ENCODE measurements at places on chromosomes 2 and 18.

GRCh38 chr2:42784204-42784880 lies 8.0 kb downstream of the HAAO start:
- no peak for DNase-seq

DNA sequence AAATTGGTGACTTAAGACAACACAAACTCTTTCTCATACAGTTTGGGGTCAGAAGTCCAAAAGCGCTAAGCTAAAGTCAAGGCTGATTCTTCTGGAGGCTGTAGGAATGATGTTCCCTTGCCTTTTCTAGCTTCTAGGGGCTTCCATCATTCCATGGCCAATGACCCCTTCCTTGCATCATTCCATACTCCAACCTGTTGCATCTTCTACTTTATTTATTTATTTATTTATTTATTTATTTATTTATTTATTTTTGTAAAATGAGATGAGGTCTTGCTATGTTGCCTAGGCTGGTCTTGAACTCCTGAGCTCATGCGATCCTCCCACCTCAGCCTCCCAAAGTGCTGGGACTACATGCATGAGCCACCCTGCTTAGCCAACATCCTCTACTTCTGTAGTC lies 44.7 kb upstream of the C1D start:
- DNase-seq, result no peak

GRCh38 chr2:194745557-194746146 lies 911.4 kb upstream of the SLC39A10 start:
- DNase-seq, result no peak

GRCh38 chr2:179528576-179529069 lies 264.0 kb upstream of the SESTD1 start:
- DNase-seq, result no peak

GRCh38 chr2:186820303-186820702 lies 28.7 kb downstream of the ZSWIM2 start:
- DNase-seq, result no peak

- DNase-seq, result no peak
Observed at GRCh38 chr18:37654731-37655369, 89.3 kb upstream of the CELF4 start.

DNA sequence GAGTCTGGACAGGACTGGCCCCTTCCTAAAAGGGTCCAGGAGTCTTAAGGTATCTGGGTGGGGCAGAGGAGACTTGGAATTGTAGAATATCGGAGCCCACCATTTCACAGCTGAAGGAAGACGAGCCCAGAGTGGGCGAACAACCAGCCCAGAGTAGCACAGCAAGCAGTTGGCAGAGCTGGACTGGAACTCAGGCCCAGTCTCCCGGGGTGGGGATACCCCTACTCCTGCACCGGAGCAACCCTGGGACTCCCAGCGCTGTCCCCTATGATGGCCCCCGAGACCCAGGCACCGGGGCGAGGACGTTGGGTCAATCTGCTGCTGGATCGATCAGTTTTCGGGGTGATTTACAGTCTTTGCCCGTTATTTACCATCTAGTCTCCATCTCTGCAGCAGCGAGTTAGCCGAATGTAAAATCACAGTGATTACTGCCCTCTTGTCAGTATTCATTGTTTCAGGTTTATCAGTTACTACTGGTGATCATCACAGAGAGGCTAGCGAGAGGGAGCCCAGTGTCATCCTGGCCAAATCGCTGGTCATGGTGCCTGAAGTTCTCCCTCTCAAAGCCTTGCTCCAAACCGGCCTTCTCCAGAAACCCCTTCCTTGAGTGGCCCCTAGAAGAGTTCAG lies 75.3 kb downstream of the SMAD7 start:
- no peak for DNase-seq

DNA sequence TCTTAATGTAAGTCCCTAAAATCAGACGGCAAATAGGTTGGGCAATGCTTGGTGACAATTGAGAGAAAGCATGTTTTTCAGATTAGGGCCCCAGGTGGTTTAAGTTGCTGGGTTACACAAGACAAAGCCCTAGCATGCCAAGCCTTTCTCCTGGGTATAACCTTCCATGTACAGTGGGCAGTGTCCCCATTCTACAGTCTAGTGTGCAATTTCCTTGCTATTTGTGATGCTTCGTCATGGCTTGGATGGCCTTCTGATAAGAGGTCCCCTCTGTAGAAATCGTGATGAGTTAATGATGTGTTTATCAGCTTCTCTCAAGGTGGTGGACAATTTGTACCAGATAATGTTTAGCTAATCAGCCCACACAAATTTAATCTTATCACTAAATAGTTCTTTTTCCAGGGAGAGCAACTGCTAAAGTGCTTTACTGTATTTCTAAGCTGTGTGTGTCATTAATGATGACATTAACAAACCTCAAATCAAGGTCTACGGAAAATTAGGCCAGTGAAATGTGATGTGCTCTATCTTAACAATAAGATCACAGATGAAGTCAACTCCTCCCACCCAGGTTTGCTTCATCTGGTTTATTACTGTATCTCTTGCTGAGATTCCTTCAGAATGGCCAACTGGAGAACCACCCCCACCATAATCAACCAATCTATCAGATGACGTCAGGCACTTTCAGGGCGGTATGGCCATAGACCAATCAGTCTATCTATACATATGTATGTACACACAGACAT lies 61.7 kb downstream of the PLB1 start:
- no peak for DNase-seq

DNA sequence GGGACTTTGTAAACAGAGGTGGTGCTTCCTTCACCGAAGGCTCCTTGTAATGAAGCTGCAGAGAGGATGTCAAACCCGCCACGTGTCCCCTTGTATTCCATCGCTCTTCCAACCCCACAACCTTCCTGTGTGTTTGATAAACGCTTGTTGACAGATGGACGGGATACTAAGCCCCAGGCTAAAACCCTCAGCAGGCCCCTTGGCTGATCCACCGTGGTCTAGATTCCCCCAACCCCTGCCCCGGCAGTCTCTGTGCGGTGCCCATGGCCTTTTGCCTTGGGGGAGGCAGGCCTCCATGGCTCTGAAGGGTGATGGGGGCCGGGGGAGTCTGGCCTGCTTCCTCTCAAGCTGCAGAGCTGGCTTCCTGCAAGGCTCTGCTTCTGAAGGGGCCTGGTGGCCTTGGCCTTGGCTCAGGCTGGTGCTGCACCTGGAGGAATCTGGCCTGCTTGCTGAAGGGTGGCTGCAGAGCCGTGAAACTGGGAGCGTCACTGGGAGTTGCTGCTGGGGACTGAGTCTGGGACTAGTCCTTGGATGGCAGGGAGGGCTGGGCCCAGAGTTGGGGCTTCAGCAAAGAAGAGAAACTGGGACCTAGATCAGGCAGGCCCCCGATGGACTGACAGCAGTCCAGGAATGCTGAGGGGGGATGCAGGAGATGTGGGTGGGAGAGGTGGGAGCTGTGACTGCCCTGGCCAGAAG lies 9.6 kb upstream of the NTSR2 start:
- no peak for DNase-seq

- no peak for DNase-seq
Observed at GRCh38 chr2:23460228-23460627, 75.2 kb downstream of the KLHL29 start.

GRCh38 chr2:126227250-126227649 lies 428.7 kb upstream of the GYPC start:
- DNase-seq, result no peak

GRCh38 chr2:233841183-233841582 lies 13.2 kb downstream of the HJURP start:
- no peak for DNase-seq

DNA sequence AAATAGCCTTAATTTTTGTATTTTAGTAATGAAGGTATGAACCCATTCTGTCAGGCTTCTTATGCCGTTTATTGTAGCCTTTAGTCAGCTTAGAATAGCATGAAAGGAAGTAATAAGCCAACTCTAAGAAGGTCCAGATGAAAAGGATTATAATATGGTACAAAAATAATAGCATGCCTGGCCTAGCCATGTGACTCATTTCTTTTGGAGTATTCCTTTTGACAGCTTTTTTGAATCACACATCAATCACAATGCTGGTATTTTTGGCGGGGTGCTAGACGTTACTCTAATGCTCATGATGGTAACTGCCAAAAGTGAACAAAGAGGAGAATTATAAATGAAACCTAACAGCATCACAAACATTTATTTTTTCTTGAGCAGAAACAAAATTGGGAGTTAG lies 19.9 kb downstream of the FMNL2 start:
- DNase-seq, result no peak

GRCh38 chr18:29172756-29173067 lies 995.8 kb upstream of the CDH2 start:
- no peak for DNase-seq

DNA sequence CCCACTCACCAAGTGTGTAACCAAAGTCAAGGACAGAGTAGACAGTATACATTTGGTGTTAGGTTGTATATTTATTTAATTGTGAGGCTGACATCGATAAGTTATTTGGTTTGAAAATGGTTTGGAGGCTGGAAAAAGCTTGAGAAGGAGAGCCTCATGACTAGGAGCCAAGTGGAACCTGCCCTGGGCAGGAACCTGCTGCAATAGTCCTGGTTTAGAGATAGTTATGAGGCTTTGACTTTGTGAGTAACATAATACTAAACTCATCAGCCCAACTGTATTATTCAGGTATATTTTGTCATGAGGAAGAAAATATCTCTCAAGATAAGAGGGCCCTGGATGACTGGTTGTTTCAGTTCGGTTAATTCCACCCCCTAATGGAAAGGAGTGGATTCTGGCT lies 234.3 kb upstream of the CYRIA start:
- no peak for DNase-seq

DNA sequence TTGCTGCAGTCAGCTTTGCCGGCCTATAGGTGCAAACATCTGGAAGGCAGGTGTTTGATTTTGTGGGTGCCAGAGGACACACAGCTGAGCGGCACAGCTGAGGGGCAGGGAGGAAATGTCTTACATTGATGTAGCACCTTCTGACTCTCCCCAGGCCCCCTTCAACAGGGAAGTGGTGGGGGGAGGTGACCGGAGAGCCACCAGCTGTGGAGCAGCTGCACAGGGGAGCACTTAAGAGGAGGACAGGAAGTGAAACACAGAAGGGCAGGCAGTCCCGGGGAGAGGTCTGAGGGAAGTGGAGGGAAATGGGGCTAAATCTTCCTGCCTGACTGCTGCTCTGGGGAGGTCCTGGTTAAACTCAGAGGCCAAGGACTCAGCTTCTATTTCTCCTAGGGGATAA lies 409.1 kb downstream of the TNS1 start:
- no peak for DNase-seq

DNA sequence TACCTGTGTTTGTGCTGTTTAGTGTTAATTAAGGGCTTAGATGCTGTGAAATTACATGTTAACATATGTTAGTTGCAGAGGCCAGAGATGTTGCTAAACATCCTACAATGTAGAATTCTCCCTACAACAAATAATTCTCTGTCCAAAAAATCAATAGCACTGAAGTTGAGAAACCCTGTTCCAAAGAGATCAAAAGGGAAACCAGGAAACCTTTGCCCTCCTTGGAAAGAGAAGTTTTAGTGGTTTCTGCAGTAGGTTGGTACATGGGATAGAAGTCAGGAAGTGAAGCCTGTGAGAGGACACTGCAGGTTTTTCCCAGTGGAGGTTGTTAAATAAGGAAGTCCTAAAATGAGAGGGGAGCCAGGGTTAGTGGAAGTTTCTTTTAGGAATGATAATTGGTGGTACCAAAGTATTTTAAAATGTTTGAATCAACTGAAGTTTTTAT lies 6.3 kb upstream of the RMDN2 start:
- no peak for DNase-seq

GRCh38 chr2:111702119-111702803 lies 181.7 kb downstream of the ANAPC1 start:
- peak; percentile 59 for DNase-seq

DNA sequence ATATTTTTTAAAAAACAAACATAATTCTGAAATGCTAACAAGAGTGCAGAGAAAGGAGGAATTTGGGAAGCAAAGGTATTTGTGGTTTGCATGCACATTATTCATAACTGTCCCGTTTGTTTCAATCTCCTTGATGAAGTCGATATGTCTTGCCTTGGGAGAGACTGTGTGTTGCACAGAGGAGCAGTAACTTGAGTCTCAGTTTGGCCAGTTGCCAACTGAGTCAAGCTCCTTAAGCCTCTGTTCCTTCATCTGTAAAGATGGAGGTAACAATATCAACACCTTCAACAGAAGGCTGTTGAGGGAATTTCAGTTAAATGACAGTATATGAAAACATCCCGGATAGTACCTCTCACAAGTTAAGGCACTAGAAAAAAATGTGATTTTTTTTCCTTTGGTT lies 226.2 kb downstream of the ASXL3 start:
- no peak for DNase-seq

DNA sequence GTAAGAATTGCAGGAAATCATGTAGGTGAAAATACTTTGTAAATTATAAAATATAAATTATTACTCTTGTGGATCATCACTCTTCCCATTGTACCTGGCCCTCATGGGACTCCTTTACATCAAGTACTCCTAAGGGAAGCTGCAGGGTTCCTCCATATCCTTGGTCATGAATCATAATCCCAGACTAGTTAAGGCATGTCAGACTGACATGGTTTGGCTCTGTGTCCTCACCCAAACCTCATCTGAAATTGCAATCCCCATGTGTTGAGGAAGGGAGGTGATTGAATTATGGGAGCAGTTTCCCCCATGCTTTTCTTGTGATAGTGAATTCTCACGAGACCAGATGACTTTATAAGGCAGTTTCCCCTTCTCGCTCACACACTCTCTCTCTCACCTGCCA lies 77.1 kb downstream of the CMPK2 start:
- no peak for DNase-seq

- no peak for DNase-seq
Observed at GRCh38 chr2:47485751-47486300, 82.9 kb downstream of the MSH2 start.

GRCh38 chr2:85936421-85937068 lies 47.8 kb upstream of the ST3GAL5 start:
- DNase-seq, result peak; percentile 12

DNA sequence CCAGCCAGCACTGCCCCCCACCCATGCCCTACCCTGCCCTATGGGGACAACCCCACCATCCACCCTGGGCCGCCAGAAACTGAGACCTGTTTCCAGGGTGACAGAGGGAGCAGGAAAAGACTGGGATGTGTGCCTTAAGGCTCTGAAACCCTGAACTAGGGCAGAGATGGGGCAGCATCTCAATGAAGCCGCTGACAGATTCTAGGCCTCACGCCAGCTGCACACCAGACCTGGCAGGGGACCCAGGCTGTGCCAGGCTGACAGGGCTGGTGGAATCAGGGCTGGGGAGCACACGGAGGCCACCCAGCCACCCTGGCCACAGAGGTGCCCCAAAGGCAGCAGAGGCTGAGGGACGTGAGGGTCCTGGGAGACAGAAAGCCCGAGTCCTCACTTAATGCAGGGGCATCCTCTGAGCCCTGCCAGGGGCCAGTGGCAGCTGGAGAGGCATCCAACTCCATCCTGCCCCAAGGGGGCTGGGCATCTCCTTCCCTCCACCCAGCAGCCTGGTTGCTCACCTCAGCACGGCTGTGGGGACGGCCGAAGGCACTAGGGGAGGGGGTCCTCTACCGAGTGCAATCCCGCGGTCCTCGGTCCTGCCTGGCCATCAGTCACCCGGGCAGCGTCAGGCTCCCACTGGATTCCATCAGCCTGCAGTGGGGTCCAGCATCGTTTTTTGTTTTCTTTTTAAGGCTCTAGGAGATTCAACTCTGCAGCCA lies 169.2 kb downstream of the ZFP36L2 start:
- no peak for DNase-seq

DNA sequence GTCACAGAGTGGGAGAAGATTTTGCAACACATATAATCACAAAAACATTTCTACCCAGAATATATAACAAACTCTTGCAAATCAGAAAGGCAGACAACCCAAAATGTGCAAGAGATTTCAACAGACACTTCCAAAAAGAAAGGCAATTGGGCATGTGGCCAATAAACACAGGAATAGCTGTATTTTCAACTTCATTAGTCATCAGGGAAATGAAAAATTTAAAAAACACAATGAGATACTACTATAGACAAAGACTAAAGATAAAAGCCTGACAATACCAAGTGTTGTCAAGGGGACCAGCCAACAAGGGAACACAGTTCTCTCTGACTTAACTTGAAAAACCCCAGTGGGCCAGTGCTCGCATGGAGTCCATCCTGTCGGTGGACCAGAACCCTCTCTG lies 40.5 kb downstream of the MTHFD2 start:
- no peak for DNase-seq

Measured in CD14-positive monocyte (primary cell).